ENCODE measurements at places on chromosomes 2 and 18.

- peak; percentile 23 for DNase-seq
Observed at GRCh38 chr2:223929571-223930102, 15.5 kb downstream of the WDFY1 start.

GRCh38 chr2:62201307-62201706, 5.4 kb downstream of the B3GNT2 start:
- no peak for DNase-seq

DNA sequence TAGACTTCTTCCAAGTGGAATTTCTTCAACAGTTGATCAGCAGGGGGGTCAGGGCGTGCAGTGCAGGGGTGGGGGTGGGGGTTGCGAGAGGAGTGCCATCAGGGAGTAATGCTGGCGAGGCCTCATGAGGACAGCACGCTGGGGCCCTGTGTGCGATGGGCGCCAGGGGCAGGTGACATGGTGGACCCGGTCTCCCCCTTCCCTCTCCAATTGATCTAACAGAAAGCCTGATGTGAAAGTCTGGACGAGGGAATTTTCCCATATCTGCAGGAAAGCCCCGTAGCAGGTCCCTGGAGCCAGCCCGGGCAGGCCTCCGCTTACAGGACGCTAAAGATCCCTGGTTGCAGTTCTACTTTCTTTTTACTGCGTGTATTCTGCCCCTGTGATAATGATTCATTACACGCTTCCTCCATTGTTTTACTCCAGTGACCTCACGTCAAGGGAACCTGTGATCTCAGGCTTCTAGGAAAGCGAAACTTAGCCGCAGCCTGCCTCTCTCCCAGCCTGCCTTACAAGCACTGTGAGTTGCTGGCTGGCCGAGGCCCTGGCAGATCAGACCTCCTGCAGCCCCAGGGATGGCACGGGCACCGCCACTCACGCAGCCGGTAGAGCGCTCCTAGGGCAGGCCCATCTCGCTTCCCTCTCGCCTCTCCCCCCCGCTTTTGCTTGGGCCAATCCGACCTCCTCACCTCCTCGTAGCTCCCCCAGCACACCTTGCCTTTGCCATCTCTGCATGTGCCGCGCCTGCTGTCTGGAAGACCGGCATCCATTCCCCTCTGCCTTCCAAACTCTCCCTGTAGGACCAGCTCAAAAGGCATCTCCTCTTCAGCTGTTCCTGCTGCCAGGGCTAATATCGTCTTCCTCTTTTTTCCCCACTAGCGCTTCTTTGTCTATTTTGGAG, 19.2 kb downstream of the NEURL3 start:
- peak; percentile 49 for DNase-seq

DNA sequence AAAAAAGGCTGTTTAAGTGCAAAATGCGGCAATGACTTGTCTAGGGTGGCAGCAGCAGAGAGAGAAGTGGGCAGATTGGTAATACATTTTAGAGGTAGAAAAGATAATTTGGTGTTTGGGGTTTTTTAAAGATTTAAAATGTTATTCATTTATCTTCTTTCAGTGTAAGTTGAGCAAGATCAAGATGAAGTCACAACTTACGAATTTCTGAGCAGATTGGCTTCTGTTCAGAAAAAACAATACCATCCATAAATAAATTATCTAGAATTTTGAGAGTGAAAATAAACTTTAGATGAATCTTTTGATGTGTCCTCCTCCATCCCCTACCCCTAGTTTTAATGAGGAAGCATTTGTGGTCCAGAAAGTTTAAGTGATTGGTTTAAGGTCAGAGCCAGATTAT, 47.9 kb upstream of the FAM171B start:
- no peak for DNase-seq

GRCh38 chr2:97718942-97719341, 5.6 kb downstream of the ZAP70 start:
- no peak for DNase-seq

GRCh38 chr2:55843096-55843993, 80.2 kb downstream of the EFEMP1 start:
- DNase-seq, result no peak

GRCh38 chr18:62572456-62572855, 49.6 kb downstream of the ZCCHC2 start:
- no peak for DNase-seq

DNA sequence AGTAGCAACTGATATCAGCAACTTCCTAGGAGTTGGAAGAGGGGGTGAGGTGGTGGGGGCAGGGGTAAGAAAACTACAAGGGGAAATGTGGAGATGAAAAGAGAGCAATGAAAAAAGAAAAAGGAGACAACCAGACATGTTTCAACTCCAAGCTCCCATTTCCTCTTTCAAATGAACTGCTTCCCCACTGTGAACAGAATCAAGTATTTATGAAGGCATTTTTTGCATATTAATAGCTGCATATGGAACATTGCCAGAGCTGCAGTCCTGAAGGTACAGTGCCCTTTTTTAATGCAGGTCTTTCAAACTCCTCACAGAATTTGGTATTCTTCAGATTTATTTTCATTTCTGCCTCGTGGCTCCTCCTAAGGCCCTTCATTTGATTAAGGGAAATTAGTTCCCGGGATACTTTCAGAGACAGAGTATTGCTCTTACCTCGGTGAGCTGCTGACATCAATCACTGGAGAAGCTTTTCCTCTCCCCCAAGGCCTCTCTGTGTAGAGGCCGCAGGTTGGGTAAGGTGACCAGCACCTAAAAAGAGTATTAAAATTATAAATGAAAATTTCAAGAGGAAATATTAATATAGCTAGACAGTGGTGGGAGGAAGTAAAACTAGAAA, 68.4 kb downstream of the KIAA2012 start:
- DNase-seq, result no peak

- no peak for DNase-seq
Observed at GRCh38 chr2:86633155-86633651, 9.5 kb upstream of the RNF103 start.

DNA sequence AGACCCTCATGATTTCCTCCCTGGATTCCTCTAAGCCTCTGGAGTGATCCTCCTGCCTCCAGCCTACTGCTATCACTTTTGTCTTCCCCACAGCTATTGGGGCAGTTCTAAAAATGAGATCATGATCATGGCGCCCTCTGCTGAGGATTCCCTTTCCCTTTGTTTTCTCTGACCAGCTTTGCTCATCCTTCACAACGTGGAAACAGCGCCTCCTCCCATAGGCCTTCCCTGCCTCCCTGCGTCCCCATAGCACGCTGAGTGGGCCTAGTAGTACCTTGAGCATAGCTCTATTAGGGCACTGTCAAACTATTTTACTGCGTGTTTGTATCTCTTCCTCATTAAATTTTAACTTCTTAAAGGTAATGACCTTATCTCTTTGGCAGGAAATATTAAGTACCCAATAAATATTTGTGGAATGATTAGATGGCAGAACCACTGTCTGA, 207.0 kb upstream of the FANCL start:
- DNase-seq, result no peak

GRCh38 chr18:23861805-23862470, 152.6 kb upstream of the TTC39C start:
- no peak for DNase-seq

- DNase-seq, result no peak
Observed at GRCh38 chr2:118123561-118124232, 35.4 kb downstream of the INSIG2 start.

GRCh38 chr18:42583283-42583731, 532.2 kb downstream of the RIT2 start:
- DNase-seq, result no peak

DNA sequence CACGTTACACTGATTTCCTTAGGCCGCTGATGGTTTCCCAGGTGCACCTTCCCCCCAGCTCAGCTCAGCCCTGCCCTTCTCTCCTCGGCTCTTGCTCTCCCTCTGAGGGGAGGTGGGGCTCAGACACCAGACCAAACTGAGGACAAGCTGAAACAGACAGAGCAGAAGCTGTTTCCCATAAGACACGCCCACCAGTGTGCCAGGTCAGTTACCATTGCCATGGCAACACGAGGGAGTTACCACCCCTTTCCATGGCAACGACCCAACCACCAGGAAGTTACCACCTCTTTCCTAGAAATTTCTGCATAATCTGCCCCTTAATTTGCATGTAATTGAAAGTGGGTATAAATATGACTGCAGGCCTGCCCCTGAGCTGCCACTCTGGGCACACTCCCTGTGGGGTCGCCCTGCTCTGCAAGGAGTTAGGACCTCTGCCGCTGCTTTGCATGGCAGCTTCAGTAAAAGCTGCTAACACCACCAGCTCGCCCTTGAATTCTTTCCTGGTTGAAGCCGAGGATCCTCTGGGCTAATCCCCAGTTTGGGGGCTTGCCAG, 120.9 kb upstream of the SMIM21 start:
- DNase-seq, result no peak

GRCh38 chr18:71370671-71371445, 1082.0 kb downstream of the SOCS6 start:
- DNase-seq, result no peak

- DNase-seq, result no peak
Observed at GRCh38 chr2:118539290-118539689, 308.2 kb downstream of the EN1 start.

DNA sequence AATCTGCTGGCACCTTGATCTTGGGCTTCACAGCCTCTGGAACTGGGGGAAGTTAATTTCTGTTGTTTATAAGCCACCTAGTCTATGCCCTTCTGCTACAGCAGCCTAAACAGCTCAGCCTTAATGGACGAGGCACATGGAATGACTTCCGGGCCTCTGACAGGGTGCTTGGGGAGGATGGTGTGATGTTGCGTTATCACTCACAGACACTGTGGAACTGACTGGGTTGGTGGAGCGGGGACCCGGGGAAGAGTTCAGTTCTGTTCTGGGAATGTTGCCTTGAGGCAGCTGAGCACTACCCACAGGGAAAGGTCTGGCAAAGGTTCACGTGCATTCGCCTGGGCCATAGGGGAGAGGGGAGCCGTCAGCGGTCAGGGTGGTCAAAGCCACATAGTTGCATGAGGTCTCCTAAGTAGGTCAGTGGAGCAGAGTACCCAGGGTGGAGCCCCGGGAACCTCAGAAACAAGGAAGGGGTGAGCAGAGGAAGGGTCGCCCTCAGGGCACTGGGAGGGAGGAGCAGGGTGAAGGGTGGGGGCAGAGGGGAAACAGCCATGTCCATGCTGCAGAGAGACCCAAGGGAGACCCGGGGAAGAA, 36.2 kb downstream of the LRRFIP1 start:
- DNase-seq, result no peak

GRCh38 chr2:99928470-99929053, 213.8 kb downstream of the AFF3 start:
- no peak for DNase-seq

DNA sequence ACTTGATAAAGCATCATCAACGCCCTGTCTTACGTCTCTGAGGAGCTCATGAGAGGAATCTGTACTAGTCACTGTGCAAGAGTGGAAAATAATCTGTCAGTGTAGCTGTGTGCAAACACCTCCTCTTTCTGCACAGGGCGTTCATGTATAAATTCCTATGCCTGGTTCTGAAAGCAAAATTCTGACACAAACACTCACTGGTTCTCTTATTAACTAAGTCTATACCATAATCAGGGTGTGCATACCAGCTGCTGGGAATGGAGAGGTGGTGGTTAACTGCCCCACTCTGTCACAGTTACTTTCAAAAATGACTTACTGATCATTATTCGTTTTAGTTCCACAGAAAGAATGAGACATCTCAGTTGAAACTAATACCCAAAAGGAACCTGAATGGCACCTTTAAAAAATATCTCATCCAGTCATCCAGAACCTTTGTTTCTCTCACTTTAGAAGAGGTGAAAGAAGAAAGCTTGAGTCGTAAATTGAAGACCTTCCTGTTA, 35.7 kb downstream of the STK39 start:
- DNase-seq, result no peak

GRCh38 chr2:225124311-225125017, 82.2 kb upstream of the DOCK10 start:
- no peak for DNase-seq

- DNase-seq, result no peak
Observed at GRCh38 chr2:78439122-78439521, 586.4 kb upstream of the REG3G start.

DNA sequence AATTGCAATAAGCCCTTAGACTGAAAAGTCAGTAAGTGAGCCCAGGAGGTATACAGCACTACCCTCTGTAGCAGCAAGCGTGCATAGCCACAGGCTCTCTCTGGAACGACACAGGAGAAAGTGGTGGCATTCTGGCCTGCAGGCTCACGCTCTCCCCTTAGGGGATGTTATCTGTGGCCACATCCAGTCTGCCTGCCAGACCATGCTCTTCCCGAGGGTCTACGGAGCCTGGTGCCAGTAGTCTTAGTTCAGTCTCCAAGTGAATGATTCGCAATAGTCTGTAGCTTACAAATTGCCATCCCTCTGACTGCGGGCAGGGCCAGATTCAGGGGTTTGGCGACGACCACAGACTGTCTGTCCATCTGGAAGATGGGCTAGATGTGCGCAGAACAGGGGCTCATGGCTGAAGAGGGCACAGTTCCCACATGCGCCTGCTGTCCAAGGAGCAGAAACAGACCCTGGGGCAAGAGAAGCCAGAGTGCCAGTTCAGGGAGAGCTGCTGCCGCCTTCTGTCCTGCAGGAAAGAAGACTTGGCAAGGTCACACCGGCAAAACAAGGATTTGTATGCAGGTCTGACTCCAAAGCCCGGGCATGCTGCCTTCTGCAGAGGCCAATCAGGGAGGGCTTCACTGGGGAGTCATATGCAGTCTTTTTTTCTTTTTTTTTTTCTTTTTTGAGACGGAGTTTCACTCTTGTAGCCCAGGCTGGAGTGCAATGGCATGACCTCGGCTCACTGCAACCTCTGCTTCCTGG, 3.5 kb upstream of the KLF11 start:
- DNase-seq, result no peak

GRCh38 chr2:140586379-140586778, 1544.4 kb downstream of the LRP1B start:
- DNase-seq, result no peak

DNA sequence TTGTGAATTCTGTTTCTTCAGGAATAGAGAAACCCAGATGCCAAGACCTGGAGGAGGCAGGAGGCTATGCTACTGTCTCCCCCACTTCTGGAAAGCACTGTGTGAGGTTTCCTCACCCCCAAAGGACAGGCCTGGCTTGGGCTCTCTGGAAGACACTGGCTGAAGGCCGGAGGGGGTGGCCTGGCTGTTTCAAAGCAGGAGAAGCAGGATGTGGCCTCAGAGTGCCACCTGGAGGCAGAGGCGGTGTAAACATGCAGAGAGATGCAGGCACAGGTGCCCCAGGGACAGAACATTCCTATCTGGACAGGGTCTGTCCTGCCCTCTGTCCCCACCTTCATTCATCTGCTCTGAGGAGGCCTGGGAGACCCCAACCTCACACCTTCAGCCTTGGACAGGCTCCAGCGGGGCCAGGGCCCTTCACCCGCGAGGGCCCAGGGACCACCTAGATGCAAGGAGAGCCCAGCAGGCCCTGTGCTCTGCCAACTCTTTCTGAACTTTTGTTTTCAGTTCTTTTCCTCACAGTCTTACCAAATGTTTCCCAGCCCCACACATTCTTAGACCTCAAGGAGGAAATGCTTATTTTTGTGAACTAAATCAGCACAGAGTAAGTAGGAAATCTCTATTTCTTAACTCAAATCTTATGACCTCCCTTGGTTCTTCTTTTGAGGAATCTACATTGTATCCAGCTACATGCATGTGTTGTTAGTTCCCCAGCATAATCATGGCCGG, 79.2 kb downstream of the LONRF2 start:
- DNase-seq, result peak; percentile 20

- DNase-seq, result no peak
Observed at GRCh38 chr18:70754486-70754885, 465.6 kb downstream of the SOCS6 start.
